ENCODE measurements at places on chromosomes 3 and 15.

GRCh38 chr3:45682311-45682710, 6.9 kb upstream of the SACM1L start:
- no peak for DNase-seq

- no peak for DNase-seq
Observed at GRCh38 chr15:27847775-27848710, 251.1 kb downstream of the OCA2 start.

GRCh38 chr15:71650603-71651002, 159.8 kb upstream of the NR2E3 start:
- DNase-seq = no peak

DNA sequence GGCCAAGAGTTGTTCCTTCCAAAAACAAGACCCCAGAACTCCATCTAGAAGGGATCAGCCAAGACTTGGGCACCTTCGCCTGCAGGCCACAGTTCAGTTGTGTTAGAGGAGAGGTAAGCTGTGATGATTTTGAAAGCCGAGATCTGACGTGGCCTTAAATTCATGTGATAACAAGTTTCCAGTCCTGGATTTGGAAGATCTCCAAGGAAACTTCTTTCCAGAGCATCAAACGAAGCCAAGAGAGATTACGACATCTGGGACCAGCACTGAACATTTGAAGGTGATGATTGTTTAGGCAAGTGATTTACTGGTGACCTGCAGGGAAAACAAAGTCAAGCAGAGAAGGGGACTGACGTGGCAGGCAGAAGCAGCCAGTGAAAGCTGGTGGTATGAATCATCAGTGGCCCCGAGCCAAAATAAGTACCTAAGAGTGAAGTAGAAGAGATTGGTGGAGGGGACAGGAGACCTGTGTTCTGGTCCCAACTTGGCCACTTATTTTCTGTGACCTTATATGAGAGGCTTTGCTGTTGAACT, 339.0 kb upstream of the PROK2 start:
- peak; percentile 98 for DNase-seq

DNA sequence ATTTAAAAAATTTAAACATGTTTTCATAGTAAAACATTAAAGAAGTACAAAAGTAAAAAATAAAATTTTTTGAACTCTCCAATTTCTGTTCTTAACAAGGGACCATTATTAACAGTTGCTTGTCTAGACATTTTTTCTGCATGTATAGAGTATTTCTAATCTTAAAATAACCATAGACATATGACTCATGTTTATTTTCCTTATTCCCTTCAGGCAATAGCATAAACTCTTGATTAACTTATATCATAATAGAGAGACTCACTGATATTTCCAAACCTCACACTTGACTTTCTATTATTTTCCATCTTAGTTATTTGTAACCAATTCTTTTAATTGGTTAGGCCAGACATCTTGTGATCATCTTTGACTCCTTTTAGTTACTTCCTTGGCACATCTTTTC, 325.6 kb upstream of the SOX14 start:
- DNase-seq = no peak

DNA sequence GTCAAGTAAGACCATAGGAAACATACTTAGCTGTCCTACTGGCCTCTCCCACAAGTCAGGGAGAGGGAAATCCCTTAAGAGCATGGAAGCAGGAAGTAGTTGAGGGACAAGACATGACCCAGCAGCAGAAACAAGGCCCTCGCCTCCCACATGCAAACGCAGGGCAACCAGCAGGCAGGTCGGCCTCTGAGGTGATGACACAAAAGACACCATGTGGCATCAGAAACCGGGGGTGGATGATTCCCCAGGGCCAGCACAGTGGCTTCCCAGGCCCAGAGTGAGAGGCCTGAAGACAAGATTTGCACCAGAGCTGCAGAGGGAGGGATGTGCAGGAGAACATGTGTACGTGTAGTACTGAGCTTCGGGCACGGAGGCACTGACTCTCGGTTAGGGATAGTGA, 26.3 kb downstream of the PXYLP1 start:
- DNase-seq = no peak

DNA sequence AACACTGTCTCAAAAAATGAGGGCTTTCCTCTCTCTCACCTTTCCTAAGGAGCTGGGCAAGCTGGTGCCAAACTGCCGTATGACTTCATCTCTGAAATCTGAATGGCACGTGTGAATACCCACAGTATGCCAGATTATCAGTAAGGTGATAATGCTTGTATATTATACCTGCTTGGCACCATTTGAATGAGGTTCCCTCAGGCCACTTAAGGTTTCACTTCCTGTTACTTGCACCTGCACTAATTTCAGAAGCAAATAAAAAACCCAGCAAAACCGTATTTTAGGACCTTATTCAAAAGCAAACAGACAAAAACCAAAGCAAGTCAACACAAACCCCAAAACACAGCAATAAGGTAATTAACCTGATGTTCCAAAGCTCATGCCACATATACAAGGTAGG, 19.7 kb downstream of the FOXP1 start:
- no peak for DNase-seq

- DNase-seq = no peak
Observed at GRCh38 chr3:50237133-50237651, 1.2 kb downstream of the GNAI2 start.

DNA sequence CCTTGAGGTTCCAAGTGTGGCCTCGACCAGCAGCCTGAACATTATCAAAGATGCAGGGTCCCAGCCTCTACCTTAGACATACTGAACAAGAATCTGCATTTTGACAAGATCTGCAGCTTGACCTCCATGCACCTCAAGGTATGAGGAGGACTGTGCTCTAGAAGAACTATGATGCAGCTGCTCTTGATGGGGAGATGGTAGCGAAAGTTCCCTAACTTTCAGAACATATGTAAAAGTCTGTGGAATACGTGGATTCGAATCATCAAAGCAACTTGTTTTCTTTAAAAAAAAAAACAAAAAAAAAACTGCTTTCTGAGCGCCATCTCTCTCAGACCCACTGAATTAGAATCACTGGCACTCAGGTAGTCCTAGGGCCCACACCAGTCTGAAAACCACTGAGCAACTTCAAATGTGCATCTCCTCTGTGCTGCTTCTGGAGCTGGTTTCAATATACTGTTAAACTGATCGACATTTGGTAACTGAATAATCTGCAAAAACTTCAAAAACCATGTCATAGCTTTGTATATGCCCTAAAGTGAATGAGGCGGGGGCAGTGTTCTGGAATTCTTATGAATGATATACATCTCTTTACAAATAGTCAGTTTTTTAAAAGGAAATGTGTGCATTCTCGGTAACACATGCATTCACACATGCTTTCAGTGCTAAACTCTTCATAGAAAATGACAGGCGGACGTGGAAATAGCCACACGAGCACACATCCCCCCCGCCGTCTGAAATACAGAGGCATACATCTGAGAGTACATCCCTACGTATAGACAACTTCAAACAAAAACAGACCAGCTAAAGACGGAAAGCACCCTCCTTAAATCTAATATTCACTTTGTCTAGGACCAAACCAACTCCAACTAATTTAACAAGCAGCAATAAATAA, 128.8 kb downstream of the FOXP1 start:
- no peak for DNase-seq

DNA sequence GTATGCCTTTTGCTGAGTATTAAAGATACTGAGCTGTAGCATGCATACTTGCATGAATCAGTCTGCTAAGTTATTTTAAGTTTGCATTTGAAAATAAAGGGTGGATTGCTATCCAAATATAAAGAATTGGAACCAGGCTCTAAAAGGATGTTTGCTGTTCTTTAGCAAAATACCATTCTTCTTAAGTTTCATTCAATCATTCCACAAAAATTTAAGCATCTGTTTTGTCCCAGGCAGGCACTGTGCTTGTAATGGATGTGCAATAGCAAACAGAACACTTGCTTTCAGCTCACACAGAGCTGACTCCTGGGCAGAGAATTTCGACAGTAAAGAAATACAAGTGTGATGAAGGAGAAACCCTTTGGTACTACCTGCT, 151.1 kb downstream of the PGPEP1L start:
- peak; percentile 95 for DNase-seq

- no peak for DNase-seq
Observed at GRCh38 chr15:93071469-93071936, 17.5 kb downstream of the RGMA start.

DNA sequence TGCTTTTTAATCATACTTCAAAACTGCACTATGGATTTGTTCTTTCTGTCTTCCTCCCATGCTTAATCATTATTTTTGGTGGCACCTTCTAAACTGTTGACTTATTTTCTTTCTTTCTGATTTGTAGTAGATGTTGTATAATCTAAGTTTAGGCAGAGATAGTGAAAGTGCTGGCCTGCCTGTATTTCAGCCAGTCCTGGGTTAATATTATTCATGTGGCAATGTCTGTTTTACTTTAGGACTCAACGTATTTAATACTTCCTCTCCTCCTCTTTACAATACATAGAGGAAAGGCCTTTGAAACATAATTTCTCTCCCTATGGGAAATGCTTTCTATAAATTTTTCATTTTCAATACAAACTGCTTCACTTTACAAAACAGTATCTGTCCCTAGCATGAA, 327.7 kb upstream of the TPRG1 start:
- DNase-seq = no peak

GRCh38 chr3:46386205-46386604, 15.5 kb downstream of the CCR5 start:
- no peak for DNase-seq

- no peak for DNase-seq
Observed at GRCh38 chr3:115084686-115085085, 62.4 kb downstream of the ZBTB20 start.

GRCh38 chr3:132254076-132254755, 63.0 kb upstream of the ACP3 start:
- DNase-seq = peak; percentile 10

- DNase-seq = no peak
Observed at GRCh38 chr15:67021455-67021854, 43.9 kb upstream of the SMAD3 start.

DNA sequence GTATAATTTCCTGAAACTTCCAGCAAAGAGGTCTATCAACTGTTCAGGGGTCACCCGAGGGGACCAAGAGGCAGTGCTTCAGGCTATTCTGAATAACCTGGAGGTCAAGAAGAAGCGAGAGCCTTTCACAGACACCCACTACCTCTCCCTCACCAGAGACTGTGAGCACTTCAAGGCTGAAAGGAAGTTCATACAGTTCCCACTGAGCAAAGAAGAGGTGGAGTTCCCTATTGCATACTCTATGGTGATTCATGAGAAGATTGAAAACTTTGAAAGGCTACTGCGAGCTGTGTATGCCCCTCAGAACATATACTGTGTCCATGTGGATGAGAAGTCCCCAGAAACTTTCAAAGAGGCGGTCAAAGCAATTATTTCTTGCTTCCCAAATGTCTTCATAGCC, 6.8 kb downstream of the GCNT3 start:
- DNase-seq = no peak

- peak; percentile 8 for DNase-seq
Observed at GRCh38 chr3:103389356-103389755, 954.5 kb downstream of the ZPLD1 start.

DNA sequence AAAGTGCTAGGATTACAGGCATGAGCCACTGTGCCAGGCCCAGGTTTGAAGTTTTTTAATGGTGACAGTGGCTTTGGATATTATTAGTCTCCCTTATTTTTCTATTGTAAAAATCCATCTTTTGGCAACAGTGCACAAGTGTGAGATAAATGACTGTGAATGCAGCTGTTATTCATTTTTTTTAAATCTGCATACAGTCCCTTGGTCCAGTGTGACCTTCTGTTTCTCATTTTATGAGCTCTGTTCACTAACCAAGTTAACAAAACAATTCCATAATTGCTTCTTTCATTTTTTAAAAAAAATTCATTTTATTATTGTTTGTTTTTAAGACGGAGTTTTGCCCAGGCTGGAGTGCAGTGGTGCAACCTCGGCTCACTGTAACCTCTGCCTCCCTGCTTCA, 381.8 kb downstream of the NAALADL2 start:
- DNase-seq = no peak

DNA sequence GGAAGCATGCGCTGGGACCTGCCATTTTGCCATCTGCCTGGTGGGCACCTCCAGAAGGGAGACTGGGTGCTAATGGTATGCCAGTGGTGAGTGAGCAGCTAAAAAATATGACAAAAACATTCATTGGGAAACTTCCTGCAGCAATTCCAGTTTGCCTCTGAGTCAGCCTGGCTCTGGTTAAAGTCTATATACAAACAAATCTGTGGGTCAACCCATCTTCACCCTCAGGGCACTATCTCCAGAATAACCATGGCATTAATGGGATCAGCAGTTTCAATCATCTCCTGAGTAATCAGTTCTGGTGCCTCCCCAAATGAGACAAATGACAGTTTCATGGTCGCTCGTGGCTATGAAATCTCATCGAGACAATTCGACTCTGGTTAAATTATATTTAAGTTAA, 21.5 kb downstream of the FRMD4B start:
- DNase-seq = no peak

GRCh38 chr15:83720468-83720867, 66.5 kb downstream of the ADAMTSL3 start:
- DNase-seq = no peak

DNA sequence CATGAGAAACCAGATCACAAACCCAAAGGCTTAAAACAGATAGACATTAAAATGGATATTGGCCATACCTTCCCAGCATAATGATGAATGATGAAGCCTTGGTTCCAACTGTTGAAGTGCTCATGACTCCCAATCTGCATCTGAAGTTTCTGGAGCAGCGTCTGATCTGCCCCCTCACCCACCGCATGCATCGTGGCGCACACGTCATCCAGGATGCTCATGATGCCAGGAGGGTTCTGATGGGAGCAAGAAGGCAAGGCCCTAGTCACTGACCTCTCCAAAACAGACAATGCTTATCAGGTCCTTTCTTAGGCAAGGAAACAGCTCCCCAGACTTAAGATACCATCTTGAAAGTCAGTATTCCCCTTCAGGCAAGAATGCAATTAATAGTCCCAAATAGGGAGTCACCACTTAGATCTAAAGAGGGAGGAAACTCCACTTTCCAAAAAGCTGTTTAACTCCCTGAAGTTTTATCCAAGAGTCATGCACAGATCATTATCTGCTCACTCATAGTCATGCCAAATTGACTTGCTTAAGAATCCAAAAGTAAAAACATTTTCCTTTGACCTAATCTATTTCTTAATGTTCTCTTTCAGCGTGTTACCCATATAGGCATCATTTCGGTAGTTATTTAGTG, 2.1 kb downstream of the LDHAL6B start:
- no peak for DNase-seq

- DNase-seq = no peak
Observed at GRCh38 chr3:35635407-35635806, 3.9 kb upstream of the ARPP21 start.

DNA sequence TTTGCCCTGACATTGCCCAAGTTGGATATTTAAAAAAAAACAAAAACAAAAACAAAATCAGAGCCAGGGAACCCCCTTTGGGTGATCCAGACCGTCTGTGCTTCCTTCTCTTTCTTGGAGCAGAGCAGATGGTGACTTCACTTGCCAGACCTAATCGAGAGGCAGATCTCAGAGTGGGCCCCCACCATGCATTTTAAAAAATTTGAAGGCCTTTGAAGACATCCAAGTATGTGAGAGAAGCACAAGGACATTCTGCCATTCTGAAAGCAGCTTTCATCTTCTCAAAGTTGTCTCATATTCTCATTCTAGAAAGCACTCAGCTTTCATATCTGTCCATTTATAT, 93.3 kb downstream of the SV2B start:
- DNase-seq = no peak
